AG04450 (cell line): ENCODE measurements at places on chromosomes 5 and 9.
A peak's percentile ranks its signal among the peaks of the same experiment; 100 is the strongest.

DNA sequence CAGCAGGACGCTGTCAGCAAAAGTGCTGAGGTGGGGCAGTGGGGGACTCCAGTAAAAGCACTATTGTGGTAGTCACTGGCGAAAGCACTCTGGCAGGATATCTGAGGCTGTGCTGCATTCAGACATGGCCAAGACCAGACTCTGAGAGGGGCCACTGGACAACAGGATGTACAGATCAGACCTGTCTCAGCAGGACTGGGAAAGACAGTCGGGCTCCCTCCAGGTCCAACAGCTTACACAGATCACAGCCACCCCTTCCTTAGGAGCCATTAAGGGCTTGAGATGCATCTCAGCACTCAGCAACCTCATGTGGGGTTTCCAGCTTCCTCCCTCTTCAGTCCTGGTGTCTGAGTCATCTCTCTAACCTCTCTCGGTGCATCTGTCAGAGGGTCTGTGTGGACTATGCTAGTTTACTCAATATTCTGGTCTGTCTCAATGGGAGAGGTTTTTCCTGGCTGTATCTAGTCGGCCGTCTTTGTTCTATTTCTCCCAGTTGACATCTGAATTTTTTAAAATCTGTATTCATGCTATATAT is 154.5 kb downstream of the CWC27 start:
- peak; percentile 44 for DNase-seq

- DNase-seq = no peak
These were observed 7.4 kb downstream of the RETREG1 start for GRCh38 chr5:16609412-16609811.

DNA sequence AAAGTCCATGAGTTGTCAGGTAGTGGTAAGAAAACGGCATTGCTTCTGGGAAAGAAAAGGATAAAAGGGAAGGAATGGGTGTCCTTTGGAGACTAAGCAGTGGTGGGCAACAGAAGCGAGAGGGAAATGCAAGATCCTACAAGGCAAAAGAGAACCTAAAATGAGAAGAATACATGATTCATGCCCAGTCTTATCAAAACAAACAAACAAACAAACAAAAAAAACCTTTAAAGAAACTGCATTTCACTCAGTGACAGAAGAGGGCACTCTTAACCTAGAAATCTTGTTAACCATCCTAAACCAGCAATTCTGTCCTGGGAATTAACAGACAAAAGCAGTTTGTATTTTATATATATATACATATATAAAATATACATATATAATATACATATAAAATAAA is 88.5 kb downstream of the SUSD1 start:
- no peak for DNase-seq

- no peak for DNase-seq
These were observed 111.5 kb downstream of the CDC42SE2 start for GRCh38 chr5:131375351-131375750.

DNA sequence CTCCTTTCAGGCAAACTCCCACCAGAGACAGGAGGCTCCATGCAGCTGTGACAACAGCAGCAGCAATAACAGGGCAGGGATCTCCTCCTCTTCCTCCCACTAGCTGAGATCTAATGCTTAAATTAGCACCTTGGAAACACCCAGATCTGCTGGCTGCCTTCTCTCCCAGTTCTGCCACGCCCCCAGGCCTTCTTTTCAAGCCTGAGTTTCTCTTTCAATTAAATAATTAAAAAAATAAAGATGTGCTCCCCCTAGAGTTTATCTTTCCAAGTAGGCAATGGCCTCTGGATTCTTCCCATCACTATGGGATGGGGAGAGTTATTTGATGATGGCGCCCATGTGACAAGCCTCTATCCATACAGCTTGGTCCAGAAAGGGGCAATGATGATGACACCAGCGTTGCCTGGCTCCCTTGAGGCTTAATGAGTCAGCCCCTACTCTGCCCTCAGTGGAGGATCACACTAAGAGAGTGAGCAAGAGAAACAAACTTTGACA is 3.8 kb downstream of the FAM219A start:
- DNase-seq = no peak
